Neural progenitor cell (in vitro differentiated cells): ENCODE measurements at places on chromosomes 3 and 15. TPM values are rescaled to one million over a fixed set of nuclear protein-coding genes. Genes with fewer than 3 reads are reported as not detected.

CASR gene
- not detected in 2 replicates for total RNA-seq

DNA sequence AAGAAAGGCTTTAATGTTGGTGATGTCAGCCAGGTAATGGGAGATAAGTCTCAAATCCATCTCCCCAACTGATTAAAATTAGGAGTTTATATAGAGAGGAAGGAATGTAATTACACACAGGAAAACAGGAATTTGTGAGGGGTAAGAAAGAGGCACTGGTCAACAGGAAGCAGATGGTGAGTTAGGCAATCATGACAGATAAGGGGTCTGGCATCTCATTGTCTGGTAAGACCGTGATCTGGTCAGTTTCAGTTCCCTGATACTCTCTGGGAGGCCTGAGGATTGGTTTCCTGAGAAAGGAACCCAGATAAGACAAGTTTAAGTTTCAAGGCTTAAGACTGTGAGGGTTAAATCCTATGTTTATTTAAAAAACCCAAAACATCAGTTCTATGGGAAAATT, 414.7 kb upstream of the ARRDC4 start:
- no peak for DNase-seq

DNA sequence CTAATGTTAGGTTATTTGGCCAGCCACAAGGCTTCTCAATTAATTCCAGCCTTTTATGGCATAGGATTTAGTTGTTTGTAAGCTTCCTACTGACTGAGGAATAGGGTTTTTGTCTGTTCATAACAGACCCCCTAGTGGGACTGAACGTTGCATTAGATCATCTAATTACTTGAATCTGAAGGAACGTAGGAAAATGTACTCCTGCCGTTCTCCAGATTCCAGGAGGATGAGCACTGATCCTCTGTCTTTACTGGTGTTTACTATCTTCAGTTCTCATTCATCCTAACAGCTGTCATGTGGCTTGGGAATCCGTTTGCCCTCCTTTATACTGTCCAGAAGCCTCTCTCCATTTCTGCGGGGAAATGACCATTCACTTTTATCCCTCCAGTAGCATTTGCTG, 52.7 kb downstream of the RAD54L2 start:
- no peak for DNase-seq

TICRR gene
- 19.6 and 25.7 TPM in 2 replicates for total RNA-seq

DNA sequence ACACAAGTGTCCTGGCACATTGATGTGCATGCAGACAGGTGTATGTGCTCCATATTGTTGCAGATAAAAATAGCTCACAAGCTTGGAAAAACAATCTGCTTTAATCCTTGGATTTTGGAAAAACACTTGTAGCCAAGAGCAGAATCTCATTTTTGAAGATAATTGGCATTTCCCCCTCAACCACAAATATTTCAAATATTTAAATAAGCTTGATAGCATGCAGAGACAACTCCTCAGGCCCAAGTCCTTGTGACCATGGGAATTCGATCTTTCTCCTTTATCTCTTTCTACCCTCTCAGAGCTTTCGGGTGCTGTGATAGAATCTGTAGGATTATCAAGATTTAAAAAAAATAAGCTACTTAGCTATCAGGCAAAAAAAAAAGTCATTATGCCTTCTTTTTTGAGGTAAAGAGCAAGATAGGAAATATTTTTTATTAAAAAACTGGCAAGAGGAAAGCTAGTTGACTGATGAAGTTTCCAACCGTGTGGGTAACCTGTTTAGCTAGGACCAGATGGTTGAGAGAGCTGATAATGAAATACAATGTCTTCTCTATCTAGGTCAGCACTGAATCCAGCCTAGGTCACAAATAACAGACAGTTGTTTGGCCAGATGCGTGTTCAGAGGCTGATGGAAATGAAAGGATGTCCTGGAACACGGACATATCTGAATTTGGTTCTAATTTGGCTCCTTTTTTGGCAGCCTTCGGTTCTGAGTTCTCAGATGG, 54.9 kb upstream of the SNRK start:
- no peak for DNase-seq

DNA sequence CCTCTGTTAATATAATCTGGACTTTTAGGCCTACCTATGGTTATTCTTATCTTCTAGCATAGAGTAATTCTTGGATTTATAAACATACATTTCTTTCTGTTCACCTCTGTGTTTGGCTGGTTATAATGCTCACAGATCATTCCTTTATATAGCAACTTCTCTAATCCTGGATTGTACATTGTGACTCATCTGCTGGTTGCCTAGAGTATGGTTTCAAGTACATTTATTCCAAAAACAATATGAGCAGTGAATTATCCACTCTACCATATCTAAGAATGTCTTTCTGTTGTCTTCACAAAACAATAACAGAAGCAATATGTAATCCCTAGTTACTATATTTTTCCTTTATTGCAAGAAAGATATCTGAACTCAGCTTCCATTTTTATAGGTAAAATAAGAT, 35.3 kb downstream of the FSIP1 start:
- DNase-seq = no peak

- no peak for DNase-seq
Measured at GRCh38 chr3:122676759-122677158, 3.9 kb upstream of the PARP14 start.

ADAMTS17 gene
- total RNA-seq = 1.1 and 1.5 TPM in 2 replicates

- DNase-seq = no peak
Measured at GRCh38 chr15:68678746-68679145, 100.0 kb downstream of the CORO2B start.

DNA sequence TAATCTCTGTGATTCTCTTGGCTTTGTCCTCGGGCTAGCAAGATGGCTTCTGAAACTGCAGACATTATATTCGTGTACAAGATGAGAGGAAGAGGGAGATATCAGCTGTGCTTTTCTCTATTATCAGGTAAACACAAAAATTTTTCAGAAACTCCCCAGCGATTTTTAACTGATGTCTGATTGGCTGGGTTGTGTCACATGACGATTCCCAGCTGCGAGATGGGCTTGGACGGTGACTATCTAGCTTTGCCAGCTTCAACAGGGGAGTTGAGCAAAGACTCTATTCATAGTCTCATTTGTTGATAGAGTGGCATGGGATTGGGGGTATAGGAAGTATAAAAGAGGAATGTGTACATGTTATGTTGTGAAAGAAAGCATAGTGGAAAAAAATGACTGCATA, 248.8 kb upstream of the AZI2 start:
- DNase-seq = no peak

PLXND1 gene
- total RNA-seq = 9.0 and 12.9 TPM in 2 replicates

DNA sequence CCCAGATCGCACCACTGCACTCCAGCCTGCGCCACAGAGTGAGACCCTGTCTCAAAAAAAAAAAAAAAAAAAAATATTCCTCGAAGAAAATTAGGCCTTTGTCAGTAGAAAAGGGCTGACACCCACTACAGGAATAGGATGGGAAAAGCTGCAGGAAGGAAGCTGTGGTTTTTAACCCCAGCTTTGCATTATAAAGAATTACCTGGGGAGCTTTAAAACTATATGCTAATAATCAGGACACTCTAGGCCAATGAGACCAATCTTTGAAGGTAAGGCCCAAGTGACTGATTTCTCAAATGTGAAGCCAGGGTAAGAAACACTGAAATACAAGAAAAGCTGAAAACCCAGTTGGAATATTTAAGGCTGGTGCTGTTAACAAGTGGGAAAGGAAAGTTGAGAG, 74.3 kb downstream of the RBPMS2 start:
- no peak for DNase-seq

GRCh38 chr15:88711806-88712205, 73.0 kb downstream of the ISG20 start:
- no peak for DNase-seq

DNA sequence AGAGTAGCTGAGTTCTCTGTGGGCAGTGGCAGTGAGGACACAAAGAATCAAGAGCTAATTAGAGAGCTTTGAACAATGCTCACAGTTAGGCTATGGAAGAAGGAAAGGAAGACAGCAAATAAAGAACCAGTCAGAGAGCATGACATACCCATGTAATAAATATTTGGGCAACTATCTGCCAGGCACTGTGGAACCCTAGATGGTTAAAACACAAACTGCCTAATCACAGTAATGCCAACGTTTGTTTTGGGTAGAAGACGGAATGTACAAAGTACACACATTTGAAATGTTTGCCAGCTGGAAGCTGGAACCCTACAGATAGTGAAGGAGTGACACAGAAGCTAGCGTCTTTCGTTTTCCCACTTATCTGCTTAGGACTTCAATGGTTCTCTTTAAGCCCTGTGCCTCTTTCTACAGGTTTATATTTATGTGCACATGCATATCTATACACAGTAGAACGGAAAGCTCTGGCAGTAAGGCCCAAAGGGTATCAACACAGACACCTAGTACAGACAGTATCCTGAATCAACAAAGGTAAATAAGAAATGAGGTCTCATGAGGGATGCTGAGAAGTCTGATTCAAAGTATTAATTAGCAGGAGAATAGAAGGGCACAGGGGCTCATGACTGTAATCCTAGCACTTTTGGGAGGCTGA, 44.6 kb downstream of the ANKRD28 start:
- peak; percentile 43 for DNase-seq

- no peak for DNase-seq
Measured at GRCh38 chr3:180871901-180872300, 40.6 kb upstream of the FXR1 start.

ABHD14A gene
- total RNA-seq = 4.0 and 14.7 TPM in 2 replicates

- DNase-seq = no peak
Measured at GRCh38 chr15:32778391-32779176, 60.8 kb downstream of the GREM1 start.

DNA sequence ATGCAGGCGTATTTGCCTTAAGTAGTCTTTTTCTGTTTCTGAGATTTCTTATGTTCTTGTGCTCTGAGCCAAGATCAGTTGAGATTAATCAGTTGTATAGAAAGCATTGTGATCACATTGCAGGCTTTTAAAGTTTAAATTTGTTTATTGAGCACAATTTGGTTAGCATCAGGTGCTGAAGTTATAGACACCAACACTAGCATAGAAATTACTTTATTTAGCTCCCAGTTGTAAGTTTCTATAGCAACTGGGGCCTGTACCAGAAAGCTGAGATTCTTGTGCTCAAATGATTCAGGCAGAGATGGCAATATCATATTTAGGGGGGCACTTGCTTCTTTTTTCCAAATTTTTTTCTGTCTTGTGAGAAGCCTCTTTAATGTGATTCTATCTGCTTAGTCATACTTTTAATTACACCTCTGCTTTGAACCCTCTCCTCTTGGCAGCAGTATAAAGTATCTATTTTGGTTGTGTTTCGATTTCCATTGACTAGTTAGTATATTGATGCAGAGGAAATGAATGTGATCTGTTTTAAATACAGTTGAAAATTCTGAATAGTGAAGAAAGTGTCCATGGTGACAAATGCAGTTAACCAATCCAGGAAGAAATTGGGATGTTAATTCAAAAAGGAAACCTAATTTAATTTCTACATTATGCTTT, 241.7 kb upstream of the GBE1 start:
- no peak for DNase-seq

- no peak for DNase-seq
Measured at GRCh38 chr15:62649793-62650420, 392.6 kb upstream of the TPM1 start.

- no peak for DNase-seq
Measured at GRCh38 chr15:91926908-91927270, 73.4 kb downstream of the SLCO3A1 start.

- no peak for DNase-seq
Measured at GRCh38 chr3:193895409-193895808, 240.5 kb upstream of the HES1 start.

- no peak for DNase-seq
Measured at GRCh38 chr15:88447206-88447605, 20.0 kb downstream of the MRPL46 start.

GRCh38 chr3:32421991-32422859, 30.6 kb downstream of the CMTM7 start:
- no peak for DNase-seq

DNA sequence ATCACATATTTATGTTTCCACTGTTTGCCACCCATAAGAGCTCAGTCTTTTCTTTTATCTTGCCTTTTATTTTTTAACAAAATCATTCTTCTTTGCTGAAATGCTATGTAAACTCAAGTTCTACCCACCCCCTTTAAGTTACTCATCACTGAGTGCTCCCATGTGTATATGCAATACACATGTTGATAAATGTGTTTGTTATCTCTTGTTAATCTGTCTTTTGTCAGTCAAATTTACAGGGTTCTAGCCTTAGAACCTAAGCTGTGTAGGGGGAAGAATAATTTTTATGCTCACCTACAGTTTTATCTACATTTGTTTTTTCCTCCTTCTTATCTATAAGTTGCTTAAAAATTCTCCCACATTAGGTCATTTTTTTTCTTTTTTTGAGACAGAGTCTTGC, 1195.9 kb downstream of the ROBO2 start:
- DNase-seq = no peak

DNA sequence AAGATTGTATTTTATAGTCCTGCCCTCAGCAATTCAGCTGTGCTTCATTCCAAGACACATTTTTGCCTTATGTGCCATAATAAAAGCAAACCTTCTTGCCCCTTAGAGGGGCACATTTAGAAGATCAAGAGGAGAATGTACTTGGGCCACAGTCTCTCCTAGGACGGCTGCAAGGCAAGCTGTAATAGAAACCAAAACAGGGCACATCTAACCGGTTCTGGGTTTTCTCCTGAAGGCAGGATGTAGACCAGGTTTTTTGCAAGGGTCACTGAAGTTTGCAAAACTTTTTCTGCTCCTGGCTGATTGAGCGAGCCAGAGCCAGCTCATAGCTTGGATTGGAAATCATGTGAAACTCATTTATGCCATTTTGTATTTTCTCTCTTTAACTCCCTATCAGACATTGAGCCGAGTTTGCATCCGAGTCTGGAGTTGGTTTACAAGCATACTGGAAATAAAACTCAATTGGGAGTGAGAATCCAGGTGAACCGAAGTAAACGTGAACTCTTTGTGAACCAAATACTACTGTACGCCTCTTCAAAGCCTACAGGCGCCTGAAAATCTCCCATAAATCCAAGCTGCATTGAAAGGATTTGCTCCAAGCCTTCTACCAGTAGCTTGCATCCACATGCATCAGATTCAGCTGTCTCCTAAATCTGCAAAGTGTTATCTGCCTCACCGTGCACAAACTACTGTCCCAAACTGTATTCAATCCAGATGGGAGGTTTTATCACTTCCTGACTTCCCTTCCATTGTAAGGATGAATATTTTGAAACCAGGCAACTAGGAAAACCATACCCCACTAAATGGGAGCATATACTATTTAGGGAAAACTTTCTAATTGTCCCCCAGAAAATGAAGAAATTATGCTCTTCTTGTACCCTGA, 60.9 kb upstream of the TSC22D2 start:
- no peak for DNase-seq

TIGIT gene
- total RNA-seq = not detected in 2 replicates
